ENCODE measurements at places on chromosomes 6 and 20.

- no peak for DNase-seq
Measured at GRCh38 chr6:157845493-157846259, 22.6 kb downstream of the SNX9 start.

DNA sequence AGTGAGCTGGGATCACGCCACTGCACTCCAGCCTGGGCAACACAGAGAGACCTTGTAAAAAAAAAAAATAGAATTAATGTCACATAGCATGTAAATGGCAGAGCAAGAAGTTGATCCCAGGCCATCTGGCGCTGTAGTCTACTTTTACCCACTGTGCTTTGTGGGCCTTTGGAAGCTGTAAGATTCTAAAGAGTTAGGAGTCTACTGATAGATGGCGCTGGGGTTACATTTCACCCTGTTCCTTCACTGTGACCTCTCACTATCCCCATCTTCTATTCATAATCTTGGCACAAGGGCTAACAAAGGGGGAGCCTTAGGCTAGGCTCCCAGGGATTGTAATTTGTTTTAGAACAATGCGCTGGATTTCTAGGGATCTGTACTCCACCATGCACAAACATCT lies 24.4 kb downstream of the SIRPD start:
- DNase-seq: no peak

DNA sequence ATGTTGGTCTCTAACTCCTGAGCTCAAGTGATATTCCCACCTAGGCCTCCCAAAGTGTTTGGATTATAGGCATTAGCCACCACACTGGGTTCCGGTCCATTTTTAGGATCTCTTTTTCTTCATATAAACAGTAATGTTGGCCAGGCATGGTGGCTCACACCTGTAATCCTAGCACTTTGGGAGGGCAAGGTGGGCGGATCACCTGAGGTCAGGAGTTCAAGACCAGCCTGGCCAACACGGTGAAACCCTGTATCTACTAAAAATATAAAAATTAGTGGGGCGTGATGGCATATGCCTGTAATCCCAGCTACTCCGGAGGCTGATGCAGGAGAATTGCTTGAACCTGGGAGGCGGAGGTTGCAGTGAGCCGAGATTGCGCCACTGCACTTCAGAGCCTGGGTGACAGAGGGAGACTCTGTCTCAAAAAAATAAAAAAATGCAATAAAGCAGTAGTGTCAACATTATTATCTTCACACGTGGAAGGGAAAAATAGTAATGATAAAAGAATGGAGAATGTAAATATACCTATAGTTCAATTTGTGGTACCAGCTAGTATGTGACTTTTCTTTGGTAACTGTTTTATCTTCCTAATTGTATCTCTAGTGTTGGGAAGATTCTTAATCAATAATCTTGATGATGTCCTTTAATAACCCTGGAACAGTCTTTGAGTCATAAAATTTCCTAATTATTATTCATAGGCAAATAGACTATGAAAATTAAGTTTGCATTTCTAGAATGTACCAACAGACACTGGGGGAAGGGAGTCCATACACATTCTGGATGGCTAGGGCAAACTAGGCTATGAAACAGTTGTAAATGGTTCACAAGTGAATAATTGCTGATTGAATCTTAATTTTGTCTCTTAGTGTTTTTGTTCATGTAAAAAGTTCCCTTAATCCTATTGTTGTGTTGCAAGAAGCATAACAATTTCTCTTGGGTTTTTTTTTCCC lies 3.6 kb downstream of the PARD6B start:
- DNase-seq: no peak

DNA sequence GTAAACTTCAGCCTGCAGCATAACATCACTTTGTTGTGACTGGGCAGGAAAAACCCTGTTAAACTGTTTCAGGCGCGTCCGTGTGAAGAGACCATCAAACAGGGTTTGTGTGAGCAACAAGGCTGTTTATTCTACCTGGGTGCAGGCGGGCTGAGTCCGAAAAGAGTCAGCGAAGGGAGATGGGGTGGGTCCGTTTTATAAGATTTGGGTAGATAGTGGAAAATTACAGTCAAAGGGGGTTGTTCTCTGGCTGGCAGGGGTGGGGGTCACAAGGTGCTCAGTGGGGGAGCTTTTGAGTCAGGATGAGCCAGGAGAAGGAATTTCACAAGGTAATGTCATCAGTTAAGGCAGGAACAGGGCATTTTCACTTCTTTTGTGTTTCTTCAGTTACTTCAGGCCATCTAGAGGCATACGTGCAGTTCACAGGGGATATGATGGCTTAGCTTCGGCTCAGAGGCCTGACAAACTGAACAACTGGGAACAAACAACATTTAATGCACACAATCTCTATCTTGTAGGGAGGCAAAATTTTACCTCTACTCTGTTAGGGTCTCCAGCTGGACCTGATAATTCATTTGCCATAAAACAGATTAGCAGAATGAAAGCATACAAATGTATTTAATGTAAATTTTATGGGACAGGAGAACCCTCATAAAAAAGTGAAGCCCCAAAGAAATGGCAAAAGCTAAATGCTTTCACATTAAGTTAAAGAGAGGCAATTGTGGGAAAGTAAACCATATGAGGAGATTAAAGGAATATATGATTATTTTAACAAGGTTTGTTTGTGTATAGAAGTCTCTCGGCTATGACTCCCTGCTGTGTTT lies 58.3 kb upstream of the HFE start:
- no peak for DNase-seq

DNA sequence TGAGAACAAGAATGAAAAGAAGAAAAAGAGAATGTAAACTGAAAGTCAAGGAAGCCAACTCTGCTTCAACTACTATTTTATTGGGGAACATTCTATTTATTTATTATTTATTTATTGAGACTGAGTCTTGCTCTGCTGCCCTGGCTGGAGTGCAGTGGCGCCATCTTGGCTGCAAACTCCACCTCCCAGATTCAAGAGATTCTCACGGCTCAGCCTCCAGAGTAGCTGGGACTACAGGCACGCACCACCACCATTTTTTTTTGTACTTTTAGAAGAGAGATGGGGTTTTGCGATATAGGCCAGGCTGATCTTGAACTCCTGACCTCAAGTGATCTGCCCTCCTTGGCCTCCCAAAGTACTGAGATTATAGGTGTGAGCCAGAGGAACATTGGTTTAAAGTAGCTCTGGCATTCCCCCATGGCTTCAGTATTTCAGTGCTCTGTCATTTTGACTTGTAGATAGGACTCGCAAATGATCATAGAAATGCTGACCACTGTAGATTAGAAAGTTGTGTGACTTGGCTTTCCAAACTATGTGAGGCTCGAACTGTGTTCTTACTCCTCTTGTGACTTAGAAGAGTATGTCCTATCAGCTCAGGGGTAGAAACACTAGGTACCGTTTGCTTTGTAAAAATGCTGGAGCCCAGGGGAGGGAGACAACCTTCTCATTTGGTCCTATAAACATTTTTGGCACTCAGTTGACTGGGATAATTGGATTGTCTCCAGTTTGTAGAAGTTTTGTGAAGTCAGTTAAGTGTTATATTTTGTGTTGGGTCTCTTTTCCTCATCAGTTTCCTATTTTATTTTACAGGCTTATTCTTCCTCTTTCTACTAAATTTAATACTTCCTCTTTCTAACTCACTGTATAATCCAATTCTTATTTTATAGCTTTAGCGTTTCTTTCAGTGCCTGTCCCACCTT lies 544.9 kb upstream of the CITED2 start:
- no peak for DNase-seq

DNA sequence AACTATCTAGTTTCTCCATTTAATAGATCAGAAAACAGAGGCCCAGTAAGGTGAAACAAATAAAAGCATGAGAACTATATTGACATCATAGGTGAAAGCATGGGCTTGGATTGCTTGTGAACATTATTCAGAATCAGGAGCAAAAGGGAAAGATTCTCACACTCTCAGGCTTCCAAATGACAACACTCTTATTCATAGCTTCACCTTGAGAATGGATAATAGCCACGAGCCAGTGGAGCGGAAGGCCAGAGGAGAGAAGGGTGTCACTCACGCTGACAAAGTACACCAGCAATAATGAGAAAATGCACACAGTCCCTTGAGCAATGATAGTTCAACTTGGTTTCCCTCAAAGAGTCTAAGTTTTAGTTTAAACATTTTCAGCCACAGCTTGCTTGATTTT lies 339.0 kb downstream of the TPBG start:
- no peak for DNase-seq

- no peak for DNase-seq
Measured at GRCh38 chr6:125165256-125165655, 11.7 kb downstream of the TPD52L1 start.

- no peak for DNase-seq
Measured at GRCh38 chr20:62097881-62098407, 24.3 kb upstream of the LSM14B start.

DNA sequence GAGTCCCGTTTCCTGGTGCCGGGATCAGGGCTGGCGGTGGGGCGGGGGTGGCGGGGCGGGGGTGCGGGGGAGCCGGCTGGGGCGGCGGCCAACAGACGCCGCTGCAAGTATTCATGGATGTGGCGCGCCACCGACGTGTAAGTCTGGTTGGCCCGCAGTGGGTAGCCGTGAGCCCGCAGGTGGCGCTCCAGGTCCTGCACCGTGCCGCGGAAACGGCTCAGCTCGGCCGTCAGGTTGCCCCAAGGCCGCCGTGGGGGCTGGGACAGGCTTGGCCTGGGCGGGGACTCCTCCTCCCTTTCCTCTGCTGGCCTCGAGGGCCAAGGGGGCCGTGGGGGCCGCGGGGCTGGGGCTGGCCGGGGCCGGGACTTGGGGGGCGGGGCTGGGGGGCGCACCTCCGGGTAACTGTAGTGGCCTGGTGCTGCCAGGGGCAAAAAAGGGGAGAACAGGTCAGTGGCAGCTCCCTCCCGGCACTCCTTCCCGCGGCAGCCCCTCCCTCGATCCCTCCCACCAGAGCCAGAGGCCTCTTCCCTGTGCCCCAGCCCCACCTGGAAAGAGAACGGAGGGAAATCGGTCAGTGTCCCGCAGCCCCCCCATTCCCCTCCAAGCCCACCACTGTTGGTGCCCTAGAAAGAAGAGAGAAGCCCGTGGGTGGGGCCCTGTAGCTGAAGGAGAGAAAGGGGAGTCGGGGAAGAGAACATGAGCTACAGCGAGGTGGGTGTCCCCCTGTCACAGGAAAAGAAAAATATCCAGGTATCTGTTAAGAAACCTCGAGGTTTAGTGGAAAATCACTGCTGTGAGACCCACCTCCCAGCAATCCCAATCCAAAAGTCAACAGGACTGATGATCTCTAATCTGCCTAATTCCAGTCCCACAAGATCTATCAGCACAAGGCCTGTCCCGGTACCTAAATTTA lies 21.3 kb downstream of the TNXB start:
- DNase-seq: peak; percentile 40

GRCh38 chr20:54914995-54915394 lies 439.6 kb downstream of the DOK5 start:
- no peak for DNase-seq

GRCh38 chr6:138455746-138456400 lies 43.4 kb downstream of the NHSL1 start:
- no peak for DNase-seq

DNA sequence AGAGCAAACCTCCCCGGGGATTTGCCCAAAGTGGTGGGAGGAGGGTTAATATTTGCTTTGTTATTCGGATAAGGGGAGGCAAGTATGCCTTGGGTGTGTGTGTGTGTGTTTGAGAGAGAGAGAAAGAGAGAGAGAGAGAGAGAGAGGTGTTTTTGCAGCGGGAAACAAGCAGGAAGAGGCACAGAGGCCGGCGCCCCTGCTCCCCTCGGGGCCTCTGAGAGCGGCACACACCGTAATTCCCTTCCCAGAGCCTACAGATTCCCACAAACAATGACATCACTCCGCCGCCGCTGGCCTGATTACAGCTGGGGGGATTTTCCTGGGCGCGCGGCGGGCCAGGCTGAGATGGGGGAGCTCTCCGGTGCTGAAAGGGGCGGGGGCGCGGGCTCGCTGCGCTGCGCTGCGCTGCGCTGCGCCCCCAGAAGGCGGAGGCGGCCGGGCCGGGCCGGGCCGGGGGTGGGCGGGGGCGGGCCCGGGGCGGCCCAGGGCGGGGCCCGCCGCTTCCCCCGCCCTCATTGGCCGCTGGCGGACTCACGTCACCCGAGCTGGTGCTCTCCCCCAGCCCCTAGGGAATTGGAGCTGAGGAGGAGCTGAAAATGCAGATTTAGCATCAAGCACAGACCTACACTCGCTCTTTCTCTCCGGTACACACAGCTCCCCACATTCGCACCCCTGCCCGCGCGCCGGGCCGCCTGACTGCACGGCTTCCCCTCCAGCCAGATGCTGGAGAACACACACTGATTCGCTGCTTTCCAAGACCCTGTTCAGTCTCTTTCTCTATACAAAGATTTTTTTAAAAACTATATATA lies at the start of gene PCSK2:
Gene PCSK2 (plus strand): TSS at position 631 of the 809 bp plus-strand sequence. CDS start 266 bp downstream, outside the sequence.
- peak; percentile 97 for DNase-seq

GRCh38 chr6:12241493-12242175 lies 48.5 kb upstream of the EDN1 start:
- no peak for DNase-seq

DNA sequence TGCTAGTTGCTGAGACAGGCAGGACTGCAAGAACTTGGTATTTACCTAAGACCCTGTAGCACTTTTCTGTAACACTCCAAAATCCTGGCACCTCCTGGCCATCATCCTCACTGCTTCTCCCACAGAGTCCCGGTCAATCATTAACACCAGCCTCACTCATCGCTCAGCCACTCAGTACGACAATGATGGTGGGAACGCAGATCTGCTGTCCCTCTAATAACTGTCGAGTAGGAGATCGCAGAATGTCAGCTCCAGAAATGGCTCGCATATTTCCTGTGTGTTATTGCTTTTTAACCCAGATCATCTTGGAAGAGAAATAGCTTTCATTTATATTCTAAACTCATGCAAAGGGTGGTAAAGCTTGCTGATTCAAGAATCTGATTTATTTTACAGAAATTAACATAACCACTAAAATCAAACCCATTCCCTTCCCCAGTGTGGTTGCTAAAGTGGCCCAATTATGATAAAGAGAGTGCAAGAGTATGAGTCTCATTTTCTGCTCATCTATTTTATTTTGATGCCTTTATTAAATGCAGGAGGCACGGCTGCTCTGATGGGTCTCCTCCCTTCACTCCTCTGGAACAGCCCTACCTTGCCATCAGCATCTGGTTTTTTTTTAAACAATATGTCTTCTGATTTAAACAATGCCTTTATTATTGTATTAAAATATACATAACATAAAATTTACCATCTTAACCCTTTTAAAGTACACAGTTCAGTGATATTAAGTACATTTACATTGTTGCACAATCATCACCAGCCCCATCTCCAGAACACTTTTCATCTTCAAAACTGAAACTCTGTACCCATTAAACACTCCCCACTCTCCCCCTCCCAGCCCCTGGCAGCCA lies 28.3 kb upstream of the GGTLC1 start:
- DNase-seq: no peak

DNA sequence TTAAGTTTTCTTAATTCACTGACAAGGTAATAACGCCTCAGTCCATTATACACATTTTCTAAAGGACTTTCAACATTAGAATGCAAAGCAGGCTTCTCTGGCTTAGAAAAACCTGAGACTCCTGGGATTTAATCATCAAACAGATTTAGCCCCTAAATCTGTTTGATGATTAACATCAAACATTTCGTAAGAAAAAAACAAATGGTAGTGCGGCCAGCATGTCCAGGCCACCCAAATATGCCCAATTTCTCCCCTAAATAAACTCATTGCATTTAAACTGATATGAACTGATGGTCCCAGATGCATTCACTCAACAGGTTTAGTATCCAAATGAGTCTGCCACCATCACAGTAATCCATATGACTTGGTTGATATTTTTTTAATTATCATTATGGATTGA lies 6.2 kb downstream of the TMEM74B start:
- DNase-seq: no peak

GRCh38 chr20:50054626-50055511 lies 58.1 kb downstream of the UBE2V1 start:
- DNase-seq: peak; percentile 37

- peak; percentile 71 for DNase-seq
Measured at GRCh38 chr6:28747631-28748157, 176.1 kb downstream of the TRIM27 start.

- DNase-seq: no peak
Measured at GRCh38 chr6:97049253-97050011, 124.9 kb downstream of the KLHL32 start.

Data from NCI-H524 (cell line).